ENCODE measurements at places on chromosomes 7 and 10.

- H3K4me1 ChIP-seq: no peaks in the 10 kb centered on the region
- no peak overlapping the region for H3K27ac ChIP-seq
- no peak overlapping the region for H3K4me3 ChIP-seq
- DNase-seq: no peak
- H3K27me3 ChIP-seq: peaks cover 26% of the 10 kb centered on the region
These were observed 19.5 kb downstream of the DNAJB9 start for GRCh38 chr7:108589199-108589598.

DNA sequence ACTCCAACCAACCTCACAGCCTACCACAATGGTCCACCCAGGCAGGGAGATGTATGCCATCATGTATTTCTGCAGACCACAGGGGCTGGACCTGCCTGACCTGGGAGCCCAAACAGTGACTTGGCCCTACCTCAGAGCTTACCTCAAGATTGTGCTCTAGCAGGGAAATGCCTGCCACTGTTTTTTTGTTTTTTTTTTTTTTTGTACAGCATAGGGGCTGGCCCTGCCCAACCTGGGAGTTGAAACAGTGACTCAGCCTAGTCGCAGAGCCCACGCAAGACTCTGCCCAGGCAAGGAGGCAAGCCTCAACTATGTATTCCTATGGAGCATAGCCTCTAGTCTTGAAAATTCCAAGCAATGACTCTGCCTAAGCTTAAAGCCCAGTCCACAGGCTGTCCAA, 39.3 kb upstream of the CDK6 start:
- H3K4me1 ChIP-seq: peaks cover 39% of the 10 kb centered on the region
- no peaks in the 10 kb centered on the region for H3K27me3 ChIP-seq
- peak; percentile 56 for DNase-seq
- no peak overlapping the region for H3K4me3 ChIP-seq
- no peaks in the 10 kb centered on the region for H3K36me3 ChIP-seq
- peak overlapping the region; percentile 62 for H3K27ac ChIP-seq

GRCh38 chr7:28920424-28920823, 37.7 kb downstream of the TRIL start:
- H3K4me1 ChIP-seq: peaks cover 9% of the 10 kb centered on the region
- DNase-seq: no peak
- no peak overlapping the region for H3K27ac ChIP-seq
- no peak overlapping the region for H3K4me3 ChIP-seq

DNA sequence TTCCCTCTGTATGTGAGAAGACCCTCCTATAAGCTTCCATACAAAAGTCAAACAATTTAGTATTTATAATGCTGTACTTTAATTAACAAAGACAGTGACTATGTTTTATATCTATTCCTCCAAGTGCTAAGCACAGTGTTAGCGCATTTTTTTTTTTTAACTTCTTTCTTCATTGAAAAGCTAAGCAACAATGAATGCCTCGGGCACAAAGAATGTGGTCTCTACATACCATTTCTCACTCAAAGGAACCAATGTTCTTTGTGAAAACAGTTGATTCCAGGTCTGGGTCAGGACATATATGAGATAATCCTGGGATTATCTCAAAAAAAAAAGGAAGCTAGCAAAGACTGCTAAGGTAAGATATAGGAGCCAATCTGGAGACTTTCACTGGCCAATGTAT, 26.2 kb upstream of the REEP3 start:
- H3K36me3 ChIP-seq: peaks cover 12% of the 10 kb centered on the region
- peaks cover 5% of the 10 kb centered on the region for H3K4me1 ChIP-seq
- no peak overlapping the region for H3K4me3 ChIP-seq
- H3K27me3 ChIP-seq: no peaks in the 10 kb centered on the region
- DNase-seq: no peak

DNA sequence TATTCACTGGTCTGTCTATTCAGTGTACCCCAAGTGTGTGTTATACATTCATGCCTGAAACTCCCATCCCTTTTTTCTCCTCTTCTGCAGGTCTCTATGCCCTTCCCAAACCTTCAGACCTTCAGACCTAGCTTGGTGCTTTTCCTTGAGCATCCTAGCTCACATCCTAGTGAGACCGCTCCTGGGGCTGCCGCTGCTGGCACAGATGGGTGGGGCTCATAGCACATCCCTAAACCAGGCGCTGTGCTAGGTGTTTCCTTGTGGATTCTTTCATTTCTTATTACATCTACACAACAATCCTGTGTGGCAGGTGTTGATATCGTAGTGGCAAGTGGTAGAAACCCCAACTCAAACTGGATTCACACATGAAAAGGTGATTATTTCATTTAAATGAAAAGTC, 43.2 kb downstream of the PRR15 start:
- H3K36me3 ChIP-seq: no peaks in the 10 kb centered on the region
- peak; percentile 26 for DNase-seq
- H3K27me3 ChIP-seq: no peaks in the 10 kb centered on the region
- H3K4me1 ChIP-seq: no peaks in the 10 kb centered on the region
- no peak overlapping the region for H3K27ac ChIP-seq

GRCh38 chr10:77513781-77514331, 123.8 kb downstream of the KCNMA1 start:
- H3K27ac ChIP-seq: no peak overlapping the region
- H3K36me3 ChIP-seq: no peaks in the 10 kb centered on the region
- DNase-seq: no peak
- no peaks in the 10 kb centered on the region for H3K27me3 ChIP-seq

GRCh38 chr10:10330418-10330817, 687.3 kb upstream of the CELF2 start:
- H3K36me3 ChIP-seq: no peaks in the 10 kb centered on the region
- H3K4me1 ChIP-seq: no peaks in the 10 kb centered on the region
- no peak for DNase-seq
- H3K27me3 ChIP-seq: peaks cover 1% of the 10 kb centered on the region
- H3K4me3 ChIP-seq: no peak overlapping the region

GRCh38 chr10:29946953-29947700, 112.3 kb downstream of the JCAD start:
- peaks cover 2% of the 10 kb centered on the region for H3K27me3 ChIP-seq
- peaks cover 3% of the 10 kb centered on the region for H3K4me1 ChIP-seq
- no peak overlapping the region for H3K4me3 ChIP-seq
- H3K36me3 ChIP-seq: no peaks in the 10 kb centered on the region
- no peak for DNase-seq
- no peak overlapping the region for H3K27ac ChIP-seq

DNA sequence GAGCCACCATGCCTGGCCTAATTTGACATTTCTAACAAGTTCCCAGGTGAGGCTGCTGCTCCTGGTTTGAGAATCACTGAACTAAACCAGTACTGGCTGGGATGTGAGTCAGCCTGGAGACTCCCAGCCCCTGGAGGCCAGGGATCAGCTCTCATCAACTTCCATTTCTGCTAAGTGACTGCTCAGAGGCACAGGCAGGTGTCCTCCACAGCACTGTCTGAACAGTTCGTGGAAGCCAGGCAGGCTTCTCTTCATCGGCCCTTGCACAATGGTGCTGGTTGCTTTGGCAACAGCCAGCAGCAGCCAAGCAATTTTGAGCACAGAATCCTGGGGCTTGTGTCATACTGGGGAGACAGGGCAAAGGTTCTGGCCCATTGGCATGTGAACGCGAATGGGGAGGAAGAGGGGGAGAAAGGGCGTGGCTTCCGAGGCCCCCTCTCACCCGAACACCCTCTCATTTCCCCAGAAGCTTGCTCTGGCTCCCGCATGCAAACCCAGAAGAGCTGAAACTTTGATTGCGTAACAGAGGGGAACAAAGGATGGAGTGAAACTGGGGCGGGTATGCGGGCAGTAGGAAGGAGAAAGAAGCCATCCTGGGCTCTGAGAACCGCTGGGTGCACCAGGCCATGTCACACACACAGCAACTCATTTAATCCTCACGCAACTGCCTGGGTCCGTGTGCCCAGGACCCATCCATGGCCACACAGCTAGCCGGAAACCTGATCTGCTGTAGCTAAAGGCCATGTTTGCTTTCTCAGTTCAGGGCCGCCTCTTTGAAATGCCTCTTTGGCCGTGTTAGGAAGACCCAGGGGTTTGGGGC, 9.0 kb upstream of the POR start:
- H3K27ac ChIP-seq: no peak overlapping the region
- H3K4me3 ChIP-seq: no peak overlapping the region
- H3K27me3 ChIP-seq: peaks cover 5% of the 10 kb centered on the region
- H3K4me1 ChIP-seq: peaks cover 5% of the 10 kb centered on the region
- H3K36me3 ChIP-seq: no peaks in the 10 kb centered on the region

- no peaks in the 10 kb centered on the region for H3K27me3 ChIP-seq
- peaks cover 33% of the 10 kb centered on the region for H3K36me3 ChIP-seq
- no peaks in the 10 kb centered on the region for H3K4me1 ChIP-seq
- no peak for DNase-seq
These were observed 52.7 kb downstream of the NHLRC2 start for GRCh38 chr10:113907166-113907565.

- no peaks in the 10 kb centered on the region for H3K4me1 ChIP-seq
- no peaks in the 10 kb centered on the region for H3K36me3 ChIP-seq
- peaks cover 19% of the 10 kb centered on the region for H3K27me3 ChIP-seq
- no peak overlapping the region for H3K4me3 ChIP-seq
- H3K27ac ChIP-seq: no peak overlapping the region
These were observed 29.5 kb upstream of the LEP start for GRCh38 chr7:128211626-128212025.

GRCh38 chr7:50610521-50611277, 45.5 kb upstream of the DDC start:
- DNase-seq: peak; percentile 86
- peaks cover 22% of the 10 kb centered on the region for H3K27me3 ChIP-seq
- no peaks in the 10 kb centered on the region for H3K36me3 ChIP-seq
- peaks cover 24% of the 10 kb centered on the region for H3K4me1 ChIP-seq

DNA sequence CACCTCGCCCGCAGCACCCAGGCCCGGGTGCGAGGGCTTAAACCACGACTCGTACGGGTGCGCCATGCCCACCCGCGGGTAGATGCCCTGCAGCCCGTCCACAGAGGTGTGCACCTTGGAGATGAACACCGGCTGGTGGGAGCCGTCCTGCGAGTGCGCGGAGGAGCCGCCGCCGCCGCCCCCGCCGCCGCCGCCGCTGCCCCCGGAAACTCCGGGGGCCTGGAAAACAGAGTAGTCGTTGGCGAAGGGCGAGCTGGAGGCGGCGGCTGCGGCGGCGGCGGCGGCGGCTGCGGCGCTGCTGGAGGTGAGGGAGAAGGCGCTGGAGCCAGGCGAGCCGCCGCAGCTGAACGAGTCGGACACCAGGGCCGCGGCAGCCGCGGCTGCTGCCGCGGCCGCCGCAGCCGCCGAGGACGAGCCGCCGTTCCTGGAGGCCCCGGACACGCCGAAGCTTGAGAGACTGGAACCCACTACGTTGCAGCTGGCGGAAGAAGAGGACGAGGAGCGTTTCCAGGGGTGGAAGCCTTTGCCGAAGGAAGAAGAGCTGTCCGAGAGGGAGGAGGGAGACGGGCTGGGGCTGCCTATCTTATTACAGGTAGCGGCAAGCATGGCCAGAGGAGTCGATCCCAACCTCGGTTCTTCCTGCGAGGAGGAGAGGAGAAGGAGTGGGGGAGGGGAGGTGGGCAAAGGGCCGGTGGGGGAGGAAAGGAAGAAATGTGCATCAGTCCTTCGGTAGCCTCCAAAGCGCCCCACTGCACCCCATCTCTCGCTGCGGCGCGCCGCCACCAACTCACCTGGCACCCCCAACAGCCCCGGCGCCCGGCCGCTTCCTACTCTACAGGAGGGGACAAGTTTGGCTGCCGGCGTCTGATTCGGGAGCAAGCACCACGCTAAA, 1.3 kb downstream of the SP8 start:
- peak overlapping the region; percentile 66 for H3K4me3 ChIP-seq
- H3K27me3 ChIP-seq: peaks cover 74% of the 10 kb centered on the region
- H3K27ac ChIP-seq: peak overlapping the region; percentile 53
- H3K36me3 ChIP-seq: peaks cover 8% of the 10 kb centered on the region

- peaks cover 15% of the 10 kb centered on the region for H3K27me3 ChIP-seq
- no peaks in the 10 kb centered on the region for H3K36me3 ChIP-seq
- H3K4me3 ChIP-seq: no peak overlapping the region
- no peak overlapping the region for H3K27ac ChIP-seq
These were observed 43.9 kb downstream of the DOCK4 start for GRCh38 chr7:112162142-112162766.

- no peak overlapping the region for H3K27ac ChIP-seq
- no peak for DNase-seq
- H3K4me3 ChIP-seq: no peak overlapping the region
- H3K4me1 ChIP-seq: no peaks in the 10 kb centered on the region
- no peaks in the 10 kb centered on the region for H3K36me3 ChIP-seq
- H3K27me3 ChIP-seq: no peaks in the 10 kb centered on the region
These were observed 1089.6 kb downstream of the DNAJB9 start for GRCh38 chr7:109659261-109659660.

DNA sequence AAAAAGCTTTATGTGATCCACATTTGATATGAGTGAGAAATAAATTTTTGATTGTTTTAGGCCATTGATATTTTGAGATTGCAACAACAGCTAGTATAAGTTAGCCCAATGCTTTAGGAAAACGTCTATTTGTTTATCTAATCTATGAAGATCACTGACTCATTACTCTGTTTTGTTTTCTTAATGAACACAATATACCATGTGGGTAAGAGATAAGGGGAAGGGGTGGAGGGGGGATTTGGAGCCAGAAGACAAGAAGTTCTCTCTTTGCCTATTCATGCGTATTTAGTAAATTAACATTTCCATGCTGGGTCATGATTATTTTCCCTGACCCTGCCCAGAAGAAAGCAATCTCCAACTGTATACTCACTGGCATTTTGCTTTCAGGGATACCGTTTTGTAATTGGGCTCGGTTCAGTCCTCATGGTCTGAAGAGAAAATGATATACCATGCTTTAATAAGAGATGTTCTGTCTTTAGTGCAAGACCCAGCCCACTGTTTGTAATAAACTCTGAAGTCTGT, 359.5 kb upstream of the NPSR1 start:
- no peaks in the 10 kb centered on the region for H3K4me1 ChIP-seq
- H3K36me3 ChIP-seq: no peaks in the 10 kb centered on the region
- H3K27ac ChIP-seq: no peak overlapping the region
- no peaks in the 10 kb centered on the region for H3K27me3 ChIP-seq
- peak; percentile 11 for DNase-seq

Measured in activated CD4-positive, alpha-beta T cell treated with anti-CD3 and anti-CD28 coated beads, Interleukin-2, amount 10 ng/mL, durations not matched to agents 24 days and 14 days (primary cell).